ENCODE measurements at places on chromosomes 4 and X. TPM values are rescaled to one million over a fixed set of nuclear protein-coding genes. Genes with fewer than 3 reads are reported as not detected.

GRCh38 chrX:2351321-2351720 is 149.5 kb downstream of the DHRSX start:
- no peak for DNase-seq

DNA sequence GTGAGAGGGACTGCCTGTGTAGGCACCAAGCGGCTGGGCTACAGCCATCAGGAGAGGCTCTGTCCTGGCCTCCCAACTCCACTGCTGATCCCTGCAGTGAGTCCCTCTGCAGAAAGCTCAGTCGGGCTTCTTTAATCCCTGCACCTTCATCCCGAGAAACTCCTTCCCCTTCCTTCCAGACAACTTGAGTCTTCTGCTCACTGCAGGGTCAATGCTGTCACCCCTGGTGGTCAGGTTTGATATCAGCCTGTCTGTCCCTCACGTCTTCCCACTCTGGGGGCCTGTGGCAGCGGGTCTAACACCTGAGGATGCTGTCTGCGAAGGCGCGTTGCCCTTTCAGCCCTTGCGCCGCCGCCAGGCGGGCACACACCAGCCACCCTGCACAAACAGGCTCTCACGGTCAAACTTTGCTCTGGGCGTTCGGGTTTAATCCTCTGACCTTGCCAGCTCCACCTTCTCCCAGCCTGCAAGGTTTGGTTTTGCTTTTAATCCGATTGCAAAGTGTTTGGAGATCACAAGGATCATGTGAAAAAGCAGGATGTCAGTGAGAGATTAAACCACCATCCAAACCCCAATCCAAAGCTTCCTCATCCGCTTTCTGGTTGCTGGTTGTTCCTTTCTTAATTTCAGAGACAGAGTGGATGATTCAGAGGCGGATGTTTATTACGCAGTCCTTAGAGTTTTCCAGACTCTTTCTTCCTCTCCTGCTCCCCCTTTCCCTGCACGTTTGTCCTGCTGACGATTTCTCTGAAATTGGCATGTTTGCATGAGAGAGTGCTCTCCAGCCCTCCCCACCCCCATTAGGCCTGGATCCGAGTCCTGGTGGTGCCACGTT is 74.8 kb upstream of the SLC34A2 start:
- DNase-seq: no peak

The EIF4E gene
- 63.2 TPM for total RNA-seq

The WAS gene
- total RNA-seq: 14.2 TPM

- DNase-seq: no peak
Observed at GRCh38 chr4:107115185-107115847, 79.2 kb upstream of the DKK2 start.

GRCh38 chr4:84568496-84568895 is 14.4 kb upstream of the CDS1 start:
- no peak for DNase-seq

The SLC9B1 gene
- 1.8 TPM for total RNA-seq

- no peak for DNase-seq
Observed at GRCh38 chr4:119035951-119036737, 99.5 kb upstream of the MYOZ2 start.
